MCF 10A (cell line): ENCODE measurements at places on chromosomes 1 and 21.
A peak's percentile ranks its signal among the peaks of the same experiment; 100 is the strongest.

GRCh38 chr1:20618550-20618949 lies 14.7 kb upstream of the PINK1 start:
- DNase-seq, result no peak

GRCh38 chr1:63912643-63913042 lies 138.8 kb downstream of the ROR1 start:
- DNase-seq, result no peak

DNA sequence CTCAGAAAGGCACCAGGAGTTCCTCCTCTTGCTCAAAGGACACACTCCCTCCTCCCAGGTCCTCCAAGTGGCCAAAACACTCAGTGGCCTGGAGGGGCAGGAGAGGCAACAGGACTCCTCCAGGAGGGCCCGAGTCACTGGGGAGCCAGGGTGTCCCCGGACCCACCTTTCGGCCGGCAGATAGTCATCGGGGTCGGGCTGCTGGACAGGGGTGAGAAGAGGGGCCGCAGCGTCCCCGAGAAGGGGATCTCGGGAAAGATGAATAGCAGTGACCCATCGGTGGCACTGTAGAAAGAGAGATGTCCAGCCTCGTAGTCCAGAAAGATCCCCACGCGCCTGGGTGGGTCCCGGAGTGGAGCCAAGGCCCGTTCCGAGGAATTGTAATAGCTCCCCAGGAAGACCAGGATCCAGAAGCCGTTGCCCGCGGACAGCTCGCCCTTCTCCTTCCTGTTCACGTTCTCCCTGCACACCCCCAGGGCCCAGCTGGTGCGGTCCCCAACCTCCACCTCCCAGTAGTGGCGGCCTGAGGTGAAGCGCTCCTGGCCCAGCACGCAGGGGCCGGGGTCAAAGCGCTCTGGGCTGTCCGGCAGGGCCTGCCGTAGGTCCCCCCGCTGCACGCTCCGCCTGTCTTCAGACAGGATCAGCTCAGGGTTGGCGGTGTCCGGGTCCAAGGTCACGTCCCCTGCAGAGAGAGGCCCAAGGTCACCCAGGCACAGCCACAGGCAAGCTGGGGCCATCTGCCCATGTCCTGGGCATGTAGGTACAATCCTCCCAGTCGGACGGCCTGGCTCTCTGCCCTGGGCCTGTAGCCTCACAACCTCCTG lies 11.9 kb downstream of the TRIM11 start:
- no peak for DNase-seq

DNA sequence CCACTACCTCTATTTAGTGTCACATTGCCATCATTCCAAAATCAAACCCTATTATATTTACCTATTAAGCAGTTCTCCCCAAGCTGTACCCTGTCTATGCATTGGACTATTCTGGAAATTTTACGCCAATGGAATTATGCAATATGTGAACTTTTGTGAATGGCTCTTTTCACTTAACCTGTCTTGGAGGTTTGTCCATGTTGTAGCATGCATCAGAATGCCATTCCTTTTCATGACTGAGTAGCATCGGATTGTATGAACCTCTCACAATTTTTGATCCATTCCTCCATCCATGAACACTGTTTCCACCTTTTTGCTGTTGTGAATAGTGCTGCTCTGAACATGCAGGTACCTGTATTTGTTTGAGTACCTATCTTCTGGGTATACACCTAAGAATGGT lies 33.7 kb downstream of the FAM163A start:
- no peak for DNase-seq

GRCh38 chr1:166272851-166273250 lies 106.0 kb upstream of the FAM78B start:
- DNase-seq, result no peak

- no peak for DNase-seq
Measured at GRCh38 chr1:67827688-67828087, 5.6 kb downstream of the GNG12 start.

DNA sequence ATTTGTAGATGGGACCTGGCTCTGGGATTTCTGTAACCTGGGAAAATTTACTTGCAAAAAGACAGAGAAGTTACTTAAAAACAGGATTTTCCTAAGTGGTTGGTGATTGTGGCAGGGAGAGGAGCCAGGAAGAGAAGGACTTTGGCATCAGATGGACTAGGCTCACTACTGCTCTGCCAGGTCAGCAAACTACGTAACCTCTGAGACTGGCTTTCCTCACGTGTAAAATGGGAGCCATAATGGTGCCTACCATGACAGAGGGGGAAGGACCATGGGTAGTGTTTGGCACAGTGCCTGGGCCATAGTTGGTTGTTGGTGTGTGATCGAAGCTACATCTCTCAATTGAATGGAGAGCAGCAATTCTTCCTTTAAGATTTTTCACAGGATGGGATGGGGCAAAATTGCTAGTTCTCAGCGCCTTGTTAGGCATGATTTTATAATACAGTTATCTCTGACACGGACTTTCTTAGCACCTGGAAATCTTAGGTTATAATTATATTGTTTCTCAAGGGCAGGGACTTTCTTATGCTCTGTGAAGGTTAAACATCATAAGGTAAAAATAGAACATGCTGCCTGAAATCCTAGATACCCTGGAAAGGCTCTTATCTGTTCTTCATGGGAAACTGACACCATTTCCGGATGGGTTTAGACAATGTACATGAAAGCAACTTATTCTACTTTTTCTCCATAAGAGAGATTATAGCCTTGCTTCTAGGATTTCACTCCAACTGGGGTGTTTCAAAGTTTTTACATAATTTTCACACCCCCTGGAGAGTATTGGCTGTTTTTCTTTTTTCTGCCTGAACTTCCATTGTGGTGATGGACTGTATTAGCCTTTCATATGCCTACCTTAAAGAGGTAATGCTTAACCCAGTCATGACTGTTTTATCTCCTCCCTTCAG lies 10.9 kb downstream of the ROR1 start:
- no peak for DNase-seq

DNA sequence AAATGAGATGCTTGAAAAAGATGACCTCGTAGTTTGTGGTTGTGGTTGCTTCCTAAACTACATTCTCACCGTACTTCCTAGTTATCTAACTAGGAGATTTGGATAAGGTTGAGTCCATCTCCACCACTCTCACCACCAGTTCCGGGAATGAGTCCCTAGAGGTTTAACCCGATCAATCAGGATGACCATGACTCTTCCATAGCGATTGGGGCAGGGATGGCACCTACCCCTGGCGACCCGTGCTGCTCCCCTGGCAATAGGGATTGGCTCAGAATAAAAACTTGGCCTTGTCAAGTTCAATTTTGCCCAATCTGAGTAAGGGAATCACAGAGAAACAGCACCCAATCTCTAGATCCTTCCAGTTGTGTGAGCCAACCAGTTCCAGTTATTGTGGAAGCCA lies 2.7 kb upstream of the MIS18A start:
- no peak for DNase-seq

- no peak for DNase-seq
Measured at GRCh38 chr1:225070972-225071371, 141.5 kb downstream of the DNAH14 start.

GRCh38 chr1:247905181-247905580 lies 9.8 kb downstream of the OR2W3 start:
- DNase-seq, result no peak

- DNase-seq, result no peak
Measured at GRCh38 chr1:66402194-66402593, 131.8 kb upstream of the SGIP1 start.

- DNase-seq, result no peak
Measured at GRCh38 chr21:34298534-34299167, 65.2 kb upstream of the KCNE2 start.

DNA sequence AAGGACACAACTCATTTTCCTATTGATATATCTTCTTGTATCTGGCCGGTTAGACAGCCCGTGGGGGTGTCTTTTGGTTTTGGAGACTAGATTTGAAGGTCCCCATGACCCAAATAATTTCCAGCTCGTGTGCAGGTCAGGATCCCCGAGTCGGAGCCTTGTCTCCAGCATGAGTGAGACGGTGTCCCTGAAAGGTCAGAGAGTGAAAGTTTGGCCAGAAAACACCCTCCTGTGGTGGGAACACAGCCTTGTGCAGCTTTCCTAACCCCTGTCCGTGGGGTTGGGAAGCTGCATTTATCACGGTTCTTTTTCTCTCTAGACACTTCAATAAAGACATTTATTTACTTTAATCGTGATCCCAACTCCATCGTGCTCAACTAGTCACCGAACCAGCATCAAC lies 17.6 kb downstream of the COQ8A start:
- no peak for DNase-seq

DNA sequence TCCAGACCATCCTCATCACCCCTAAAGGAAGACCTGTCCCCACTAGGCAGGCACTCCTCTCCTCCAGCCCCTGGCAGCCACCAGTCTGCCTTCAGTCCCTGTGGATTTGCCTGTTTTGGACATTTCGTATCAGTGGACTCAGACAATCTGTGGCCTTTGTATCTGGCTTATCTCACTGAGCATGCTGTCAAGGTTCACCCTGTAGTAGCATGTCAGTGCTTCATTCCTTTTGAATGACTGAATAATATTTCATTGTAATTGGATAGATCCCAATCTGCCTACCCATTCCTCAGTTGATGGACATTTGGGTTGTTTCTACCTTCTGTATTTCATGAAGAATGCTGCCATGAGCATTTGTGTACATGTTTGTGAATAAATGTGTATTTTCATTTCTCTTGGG lies 32.9 kb upstream of the RNF187 start:
- DNase-seq, result no peak

DNA sequence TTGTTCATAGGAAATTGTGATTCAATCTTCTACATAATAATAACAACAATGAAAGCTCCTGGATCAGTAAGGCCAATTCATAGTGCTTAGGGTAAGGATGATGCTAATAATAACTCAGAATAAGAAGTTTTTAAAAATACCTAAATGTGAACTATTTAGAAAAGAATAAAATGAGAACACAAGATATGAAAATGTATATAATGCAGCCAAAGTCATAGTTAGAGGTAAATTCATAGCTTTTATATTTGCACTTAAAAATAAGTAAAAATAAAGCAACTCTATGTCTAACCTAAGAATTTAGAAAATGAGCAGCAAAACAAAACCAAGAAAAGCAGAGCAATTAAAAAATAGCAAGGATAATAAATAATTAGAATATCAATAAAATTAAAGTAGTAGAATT lies 43.5 kb upstream of the JUN start:
- no peak for DNase-seq

GRCh38 chr1:40599926-40600325 lies 65.6 kb downstream of the RIMS3 start:
- DNase-seq, result no peak

DNA sequence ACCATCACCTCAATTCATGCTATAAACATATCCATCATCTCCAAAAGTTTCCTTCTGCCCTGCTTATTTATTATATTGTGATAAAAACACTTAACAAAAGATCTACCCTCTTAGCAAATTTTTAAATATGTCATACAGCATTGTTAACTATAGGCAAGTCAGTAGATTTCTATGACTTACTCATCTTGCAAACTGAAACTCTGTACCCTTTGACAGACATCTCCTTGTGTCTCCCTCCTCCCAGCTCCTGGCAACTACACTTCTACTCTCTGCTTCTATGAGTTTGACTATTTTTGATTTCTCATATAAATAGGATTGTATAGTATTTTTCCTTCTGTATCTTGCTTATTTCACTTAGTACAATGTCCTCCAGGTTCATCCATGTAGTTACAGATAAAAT lies 174.8 kb downstream of the TNFSF18 start:
- DNase-seq, result no peak

- DNase-seq, result peak; percentile 35
Measured at GRCh38 chr1:189708674-189709073, 769.0 kb downstream of the BRINP3 start.

DNA sequence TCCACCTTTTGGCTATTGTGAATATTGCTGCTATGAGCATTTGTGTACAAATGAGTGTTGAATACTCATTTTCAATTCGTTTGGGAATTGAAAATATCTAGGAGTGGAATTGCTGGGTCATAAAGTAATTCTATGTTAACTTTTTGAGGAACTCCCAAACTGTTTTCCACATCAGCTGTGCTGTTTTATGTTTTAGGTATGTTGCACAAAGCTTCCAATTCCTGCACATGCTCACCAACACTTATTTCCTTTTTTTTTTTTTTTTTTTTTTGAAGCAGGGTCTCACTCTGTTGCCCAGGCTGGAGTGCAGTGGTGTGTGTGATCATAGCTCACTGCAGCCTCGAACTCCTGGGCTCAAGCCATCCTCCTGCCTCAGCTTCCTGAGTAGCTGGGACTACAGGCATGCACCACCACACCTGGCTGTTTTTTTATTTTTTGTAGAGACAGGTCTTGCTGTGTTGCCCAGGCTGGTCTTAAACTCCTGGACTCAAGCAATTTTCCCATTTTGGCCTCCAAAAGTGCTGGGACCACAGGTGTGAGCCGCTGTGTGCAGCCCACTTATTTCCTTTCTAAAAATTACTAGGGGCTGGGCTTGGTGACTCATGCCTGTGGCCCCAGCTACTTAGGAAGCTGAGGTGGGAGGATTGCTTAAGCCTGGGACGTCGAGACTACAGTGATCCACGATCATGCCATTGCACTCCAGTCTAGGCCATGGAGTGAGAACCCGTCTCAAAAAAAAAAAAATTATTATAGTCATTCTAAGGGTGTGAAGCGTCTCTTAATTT lies 33.4 kb downstream of the TMCC2 start:
- DNase-seq, result peak; percentile 89

DNA sequence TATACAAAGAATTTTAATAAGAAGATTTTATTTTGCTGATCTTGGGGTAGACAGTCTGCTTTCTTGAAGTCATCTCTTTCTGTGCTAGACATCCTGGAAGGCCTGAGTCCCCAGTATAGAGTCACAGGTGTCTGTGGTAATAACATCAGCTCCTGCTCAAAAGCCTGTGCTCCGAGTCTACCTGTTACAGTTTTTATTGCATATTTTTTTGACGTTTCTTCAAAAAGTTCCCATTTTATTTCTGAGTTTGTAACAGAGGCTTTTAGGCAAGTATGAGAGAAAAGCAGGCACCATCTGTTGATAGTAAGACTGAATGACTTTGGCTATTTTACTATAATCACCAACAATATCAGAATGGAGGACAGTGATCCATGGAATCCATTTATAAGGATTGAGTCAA lies 58.0 kb upstream of the WDR26 start:
- no peak for DNase-seq

- no peak for DNase-seq
Measured at GRCh38 chr1:19922015-19922688, 1.3 kb downstream of the PLA2G2E start.

DNA sequence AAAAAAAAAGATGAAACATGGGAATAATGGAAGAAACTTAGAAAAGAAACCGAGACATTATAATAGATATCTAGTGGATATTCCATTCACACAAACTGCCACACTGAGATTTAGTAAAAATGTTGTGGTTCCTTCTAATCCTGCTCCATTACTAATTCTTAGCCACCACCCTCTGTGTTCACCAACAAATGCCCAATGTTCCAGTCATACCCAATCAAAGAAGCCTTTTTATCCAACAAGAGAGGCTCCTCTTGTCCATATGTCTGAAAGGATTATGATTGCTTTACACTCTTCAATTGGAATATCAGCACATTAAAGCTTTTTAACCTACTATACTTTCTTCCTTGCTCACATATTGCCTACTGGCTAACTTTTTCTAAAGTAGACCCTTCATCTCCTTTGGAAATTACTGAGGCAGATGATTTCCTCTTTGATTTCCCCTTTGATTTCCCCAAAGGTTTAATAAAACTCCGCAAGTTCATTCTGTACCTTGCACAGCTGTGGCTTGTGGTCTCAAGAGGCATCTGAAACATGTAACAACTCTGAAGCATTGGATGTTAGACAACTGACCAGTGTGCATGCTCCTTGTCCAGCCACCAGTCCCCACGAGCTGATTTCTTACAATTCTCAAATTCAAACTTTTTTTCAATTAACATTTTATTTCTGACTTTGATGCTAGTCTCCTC lies 305.6 kb upstream of the LYPLAL1 start:
- no peak for DNase-seq
